ENCODE measurements at places on chromosomes 5 and 9.

DNA sequence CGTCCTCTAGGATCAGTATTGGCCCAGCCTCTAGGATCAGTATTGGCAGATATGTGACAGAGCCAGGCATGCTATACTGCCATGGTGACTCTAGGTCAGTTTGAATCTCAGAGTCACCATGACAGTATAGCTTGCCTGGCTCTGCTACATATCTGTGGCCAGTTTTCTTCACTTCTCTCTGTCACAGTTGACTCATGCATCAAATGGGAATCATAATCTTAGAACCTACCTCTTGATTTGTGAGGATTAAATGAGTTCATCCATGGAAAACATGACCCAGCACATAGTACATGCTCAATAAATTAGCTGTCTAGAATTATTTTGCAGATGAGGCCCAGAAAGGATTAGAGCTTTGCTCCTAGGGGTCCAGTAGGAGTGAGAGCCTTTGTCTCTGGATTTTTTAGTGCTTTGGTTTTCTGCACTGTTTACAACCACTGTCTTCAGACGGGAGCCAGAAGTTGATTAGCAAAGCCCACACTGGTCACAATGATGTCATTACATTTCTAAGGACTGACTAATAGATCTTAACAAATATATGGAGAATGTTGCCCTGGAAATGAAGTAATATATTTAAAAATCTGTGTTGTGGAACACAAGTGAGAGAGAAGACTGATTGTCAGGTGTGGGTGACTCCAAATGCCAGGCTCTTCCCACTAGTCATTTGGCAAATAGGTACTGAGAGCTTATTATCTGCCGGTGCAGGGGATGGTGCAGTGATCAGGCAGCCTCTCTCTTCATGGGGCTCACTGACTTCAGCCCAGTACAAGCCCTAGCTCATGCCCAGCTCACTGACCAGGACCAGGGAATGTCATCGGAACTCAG, 76.0 kb downstream of the COL15A1 start:
- no peak for DNase-seq

DNA sequence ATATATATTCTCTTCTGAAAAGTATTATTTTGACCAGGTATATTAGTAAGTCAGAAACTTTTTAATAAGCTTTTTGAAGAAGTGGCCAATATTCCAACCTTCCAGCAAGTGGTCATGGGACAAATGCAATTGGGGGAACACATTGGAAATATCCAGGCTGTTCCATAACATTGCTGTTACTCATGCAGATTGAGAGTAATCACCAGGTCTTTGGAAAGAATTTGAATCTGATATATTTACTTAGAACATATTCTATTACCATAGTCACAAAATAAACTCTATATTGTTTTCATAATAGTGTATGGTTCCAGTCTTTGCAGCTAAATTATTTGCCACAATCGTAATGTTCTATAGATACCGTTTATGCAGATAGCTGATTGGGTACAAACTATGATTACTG, 102.8 kb downstream of the TAF11L14 start:
- no peak for DNase-seq

- no peak for DNase-seq
Observed at GRCh38 chr5:112973036-112973435, 3.6 kb upstream of the DCP2 start.

GRCh38 chr5:57207681-57208080, 33.8 kb downstream of the GPBP1 start:
- no peak for DNase-seq

DNA sequence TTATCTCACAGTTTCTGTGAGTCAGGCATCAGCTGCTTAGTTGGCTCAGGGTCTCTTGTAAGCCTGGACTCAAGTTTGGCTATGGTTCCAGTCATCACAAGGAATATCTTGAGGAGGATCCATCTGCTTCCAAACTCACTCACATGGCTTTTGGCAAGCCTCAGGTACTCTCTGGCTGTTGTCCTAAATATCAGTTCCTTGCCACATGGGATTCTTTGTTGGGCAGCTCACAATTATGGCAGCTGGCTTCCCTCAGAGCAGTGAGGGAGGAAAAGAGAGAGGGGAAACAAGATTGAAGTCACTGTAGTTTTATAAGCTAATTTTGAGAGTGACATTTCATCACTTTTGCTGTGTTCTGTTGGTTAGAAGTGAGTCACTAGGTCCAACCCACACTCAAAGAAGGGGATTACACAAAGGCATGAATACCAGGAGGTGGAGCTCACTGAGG, 144.5 kb downstream of the GCNT1 start:
- DNase-seq = no peak

- no peak for DNase-seq
Observed at GRCh38 chr9:75041041-75041440, 12.9 kb upstream of the CARNMT1 start.

- no peak for DNase-seq
Observed at GRCh38 chr5:2569774-2570542, 181.5 kb downstream of the IRX2 start.

- DNase-seq = no peak
Observed at GRCh38 chr5:18850216-18850615, 1137.8 kb downstream of the CDH18 start.

DNA sequence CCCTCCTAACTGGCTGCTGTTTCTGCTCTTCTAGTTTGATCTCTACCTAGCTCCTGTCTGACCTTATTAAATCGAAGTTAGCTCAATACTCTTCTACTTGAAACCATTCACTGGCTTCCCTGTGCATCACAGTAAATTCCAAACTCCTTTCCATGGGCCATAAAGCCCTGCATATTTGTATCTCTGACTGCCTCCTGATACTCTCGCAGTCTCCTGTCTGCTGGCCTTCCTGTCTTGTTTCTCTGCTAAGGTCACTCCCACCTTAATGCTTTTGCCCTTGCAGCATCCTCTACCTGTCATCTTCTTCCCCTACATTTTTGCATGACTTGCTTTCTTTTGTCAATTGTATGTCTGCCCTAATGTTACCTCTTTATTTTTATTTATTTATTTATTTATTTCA, 44.8 kb downstream of the SNCAIP start:
- no peak for DNase-seq

GRCh38 chr9:127139775-127140174, 17.3 kb upstream of the ANGPTL2 start:
- no peak for DNase-seq

GRCh38 chr5:58405175-58405574, 54.7 kb downstream of the PLK2 start:
- no peak for DNase-seq

GRCh38 chr9:112140936-112141335, 34.2 kb downstream of the SUSD1 start:
- no peak for DNase-seq

GRCh38 chr5:68379275-68380036, 163.9 kb downstream of the PIK3R1 start:
- no peak for DNase-seq

DNA sequence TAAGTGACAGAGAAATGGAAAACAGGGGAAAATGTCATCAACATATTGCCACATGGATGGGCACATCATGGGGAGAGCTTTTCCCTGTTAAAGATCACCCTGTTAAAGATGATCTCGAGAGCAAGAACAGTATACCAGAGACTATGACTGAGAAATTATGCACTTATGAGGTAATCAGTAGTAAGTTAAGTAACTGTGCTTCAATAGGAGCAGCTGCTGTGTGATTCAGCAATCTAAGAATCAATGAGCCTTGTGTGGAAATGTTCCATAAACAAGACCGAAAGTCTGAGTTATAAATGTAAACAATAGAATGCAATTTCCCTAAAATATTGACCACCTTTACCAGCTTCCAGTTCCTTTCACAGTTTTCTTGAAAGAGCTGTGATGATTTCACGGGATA, 582.3 kb downstream of the CAAP1 start:
- DNase-seq = no peak

GRCh38 chr5:96330530-96331140, 102.4 kb downstream of the PCSK1 start:
- DNase-seq = no peak

DNA sequence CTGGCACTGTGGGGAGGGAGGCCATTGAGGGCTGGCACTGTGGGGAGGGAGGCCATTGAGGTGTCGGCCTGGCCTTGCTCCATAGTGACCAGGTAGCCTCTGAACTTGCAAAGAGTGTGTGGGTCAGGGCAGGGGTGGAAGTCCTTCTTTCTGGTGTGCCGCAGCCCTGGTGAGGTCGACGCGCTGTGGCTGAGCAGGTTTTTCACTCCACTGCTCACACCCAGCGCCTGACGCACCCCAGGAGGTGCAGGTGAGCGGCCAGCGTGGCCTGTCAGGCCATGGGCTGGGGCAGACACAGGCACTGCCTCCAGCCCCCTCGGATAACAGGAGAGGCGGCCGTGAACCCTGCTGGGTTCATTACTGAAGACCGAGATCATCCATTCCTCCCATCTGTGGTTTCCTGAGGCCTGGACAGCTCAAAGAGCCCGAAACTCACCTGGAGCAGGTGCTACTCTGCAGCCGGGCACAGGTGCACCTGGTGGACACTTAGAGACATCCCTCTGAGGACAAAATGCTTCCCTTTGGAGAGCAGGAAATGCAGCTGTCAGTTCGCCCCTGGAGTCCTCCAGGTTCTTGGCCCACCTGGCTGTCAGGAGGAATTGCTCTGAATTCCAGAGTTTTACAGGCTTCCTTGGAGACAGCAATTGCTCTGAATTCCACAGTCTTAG, 32.4 kb downstream of the LHX3 start:
- no peak for DNase-seq

DNA sequence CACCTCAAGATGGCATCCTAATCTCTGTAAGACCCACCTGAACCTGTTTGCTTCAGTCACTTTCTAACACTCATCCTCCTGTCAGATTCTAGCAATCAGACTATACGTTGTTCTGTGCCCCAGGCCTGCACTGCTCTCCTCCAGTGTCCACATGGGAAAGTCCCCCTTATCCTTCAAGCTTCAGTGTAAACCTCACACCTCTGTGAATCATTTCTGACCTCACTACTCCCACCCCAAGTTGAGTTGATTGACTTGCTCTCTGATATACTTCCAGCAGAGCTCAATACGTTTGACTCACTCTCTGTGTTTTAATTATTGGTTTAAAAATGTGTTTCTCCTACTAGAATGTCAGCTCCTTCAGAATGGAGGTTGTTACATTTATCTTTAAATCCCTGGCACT, 240.2 kb downstream of the FBXL17 start:
- no peak for DNase-seq

DNA sequence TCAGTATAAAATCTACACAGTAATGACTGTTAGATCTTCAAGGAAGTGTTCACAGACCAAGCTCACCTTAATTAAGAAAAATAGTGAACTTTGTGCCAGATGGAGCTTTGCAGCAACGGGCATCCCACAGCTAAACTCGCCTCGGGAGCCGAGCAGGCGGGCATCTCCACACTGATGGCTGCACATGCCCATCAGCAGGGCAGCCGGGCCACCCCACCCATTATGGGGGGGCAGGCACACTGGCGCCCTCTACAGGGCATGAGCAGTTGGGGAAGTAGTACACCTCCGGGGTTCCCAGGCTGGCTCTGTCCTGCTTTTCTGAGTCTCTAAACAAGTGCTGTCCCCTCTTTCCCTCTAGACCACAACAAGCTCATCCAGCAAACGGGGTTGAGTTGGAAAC, 21.6 kb downstream of the ANKS6 start:
- DNase-seq = no peak

DNA sequence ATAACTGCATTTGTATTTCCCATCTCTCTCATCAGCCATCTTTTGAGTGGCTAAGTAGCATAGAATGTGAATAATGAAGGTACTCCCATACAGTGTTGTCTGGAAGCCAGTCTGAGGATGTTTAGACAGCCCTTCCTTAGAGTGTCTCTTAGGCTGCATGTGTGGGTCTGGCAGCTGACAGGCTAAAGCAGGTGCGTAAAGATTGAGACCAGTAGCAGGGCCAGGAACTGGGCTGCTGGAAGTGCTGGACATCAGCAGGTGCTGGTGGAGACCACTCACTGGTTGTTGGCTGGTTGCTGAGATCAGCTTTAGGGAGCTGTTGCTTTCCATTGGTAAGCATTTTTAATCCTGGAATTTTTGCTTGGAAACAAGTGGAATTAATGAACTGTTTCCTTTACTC, 197.5 kb downstream of the PCSK5 start:
- no peak for DNase-seq

- DNase-seq = no peak
Observed at GRCh38 chr9:136275655-136276429, 28.1 kb downstream of the CCDC187 start.

- no peak for DNase-seq
Observed at GRCh38 chr5:88677943-88678769, 204.8 kb downstream of the MEF2C start.

DNA sequence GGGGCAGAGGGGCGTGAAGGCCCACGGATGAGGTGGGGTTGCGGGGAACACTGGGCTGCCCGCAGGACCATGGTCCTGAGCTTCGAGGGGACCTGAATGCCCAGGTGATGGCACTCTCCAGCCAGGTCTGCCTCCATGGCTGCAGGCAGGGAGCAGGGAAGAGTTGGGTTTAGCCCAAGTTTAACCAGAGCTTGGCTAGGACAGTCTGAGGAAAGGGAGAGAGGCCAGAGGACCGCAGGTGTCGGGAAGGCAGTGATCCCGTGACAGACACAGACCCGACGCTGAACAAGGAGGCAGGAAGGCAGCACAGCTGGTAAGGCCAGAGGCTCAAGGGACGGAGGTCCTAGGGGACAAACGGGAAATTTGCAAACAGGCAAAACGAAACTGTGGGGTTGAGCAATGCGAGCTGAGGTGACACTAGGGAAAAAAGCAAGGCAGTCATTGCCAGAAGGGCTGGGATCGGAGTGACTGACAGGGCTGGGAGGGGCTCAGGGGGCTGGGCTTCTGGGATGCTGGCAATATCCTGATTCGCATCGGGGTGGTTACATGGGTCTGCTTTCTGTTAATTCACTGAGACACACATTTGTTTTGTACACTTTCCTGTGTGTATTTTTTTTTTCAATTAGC, 25.0 kb downstream of the ARPC5L start:
- DNase-seq = no peak

- DNase-seq = no peak
Observed at GRCh38 chr9:99015890-99016289, 72.2 kb downstream of the COL15A1 start.

DNA sequence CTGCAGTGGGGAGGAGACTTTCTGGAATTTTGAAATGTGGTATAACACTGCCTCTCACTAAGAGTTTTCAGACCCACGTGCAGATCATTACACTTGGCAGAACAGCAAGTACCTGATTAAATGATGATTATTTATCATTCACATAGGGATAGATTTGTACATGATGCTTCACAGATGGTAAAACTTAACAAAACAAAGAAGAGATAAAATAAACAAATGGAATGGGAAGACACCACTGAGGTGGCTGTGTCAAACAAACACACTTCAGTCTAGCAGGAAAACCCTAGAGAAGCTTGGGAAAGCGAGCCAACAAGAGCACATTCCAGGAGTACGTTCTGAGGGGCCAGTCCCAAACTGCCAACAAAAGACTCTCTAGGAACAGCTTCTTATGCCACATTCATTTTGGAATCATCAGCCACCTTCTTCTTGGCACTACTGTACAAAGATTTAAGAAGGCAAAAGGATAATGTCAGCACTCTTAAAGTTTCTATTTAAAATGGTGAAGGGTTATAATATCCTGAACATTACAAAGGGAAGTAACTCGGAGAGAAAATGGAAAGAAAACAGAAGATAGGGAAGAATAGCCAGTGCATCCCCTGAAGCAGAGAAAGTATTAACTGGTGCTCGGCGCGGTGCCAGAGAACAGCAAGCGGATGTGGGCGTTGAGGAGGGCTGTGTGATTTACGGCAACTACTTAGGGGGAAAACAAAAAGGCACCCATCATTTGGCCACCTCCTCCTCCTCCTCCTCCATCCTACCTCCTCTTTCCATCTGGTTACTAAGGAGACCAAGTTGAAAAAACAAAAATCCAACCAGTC, 1.6 kb downstream of the MED27 start:
- no peak for DNase-seq

GRCh38 chr9:112032009-112032408, 135.4 kb downstream of the UGCG start:
- no peak for DNase-seq

- no peak for DNase-seq
Observed at GRCh38 chr5:154568589-154568988, 90.6 kb upstream of the HAND1 start.

Measured in dorsolateral prefrontal cortex (tissue), 122 donors.